ENCODE measurements at places on chromosomes 4 and X. TPM values are rescaled to one million over a fixed set of nuclear protein-coding genes. Genes with fewer than 3 reads are reported as not detected.

Gene RELL1
- 39.4 TPM for total RNA-seq

Gene CXCL1
- total RNA-seq: not detected

Gene ENOX2
- total RNA-seq: 13.1 TPM

Gene C1QTNF7
- total RNA-seq: not detected

Gene POU4F2
- total RNA-seq: not detected

Gene SSX1
- total RNA-seq: not detected

Gene DCAF8L2
- total RNA-seq: not detected

Gene NUDT11
- total RNA-seq: 0.65 TPM

Gene MAGEC3
- not detected for total RNA-seq

Gene S100G
- not detected for total RNA-seq

Gene ARHGAP4
- 341 TPM for total RNA-seq

Gene GPR34
- 1.8 TPM for total RNA-seq

Gene ANK2
- 0.69 TPM for total RNA-seq

Gene NHSL2
- total RNA-seq: 1.6 TPM

Gene ANXA3
- 5.1 TPM for total RNA-seq

Gene HGFAC
- total RNA-seq: not detected

Gene YIPF6
- total RNA-seq: 17.2 TPM

Gene SMARCA1
- 0.17 TPM for total RNA-seq

Gene CABS1
- not detected for total RNA-seq

Gene SLC38A5
- 58.8 TPM for total RNA-seq

Gene AFM
- total RNA-seq: not detected

Gene MAGEE2
- not detected for total RNA-seq

Gene KLHL13
- total RNA-seq: 0.48 TPM

Gene ZAR1
- total RNA-seq: not detected

Gene CRMP1
- not detected for total RNA-seq

Gene GCNA
- 8.5 TPM for total RNA-seq

Gene TMSB15C
- total RNA-seq: 5.1 TPM

Gene RS1
- total RNA-seq: not detected

Gene TRMT10A
- total RNA-seq: 5.5 TPM

Gene PIN4
- total RNA-seq: 9.5 TPM

Gene SMR3B
- total RNA-seq: not detected

Gene BMX
- not detected for total RNA-seq

Gene MAGEA1
- total RNA-seq: not detected

Gene TCEAL7
- not detected for total RNA-seq

Gene MXRA5
- total RNA-seq: not detected

Gene DSPP
- not detected for total RNA-seq

Gene SPRY1
- total RNA-seq: 51.3 TPM

Gene SEPTIN11
- 60.0 TPM for total RNA-seq

Gene NUP62CL
- 3.5 TPM for total RNA-seq

Gene LNX1
- not detected for total RNA-seq

Gene RIPPLY1
- not detected for total RNA-seq

Gene CENPVL2
- not detected for total RNA-seq

Gene RAB41
- total RNA-seq: not detected

Gene FOXR2
- total RNA-seq: not detected

Gene KLF8
- 2.9 TPM for total RNA-seq
